ENCODE measurements at places on chromosomes 13 and 19. TPM values are rescaled to one million over a fixed set of nuclear protein-coding genes. Genes with fewer than 3 reads are reported as not detected.
A peak's percentile ranks its signal among the peaks of the same experiment; 100 is the strongest.

DNA sequence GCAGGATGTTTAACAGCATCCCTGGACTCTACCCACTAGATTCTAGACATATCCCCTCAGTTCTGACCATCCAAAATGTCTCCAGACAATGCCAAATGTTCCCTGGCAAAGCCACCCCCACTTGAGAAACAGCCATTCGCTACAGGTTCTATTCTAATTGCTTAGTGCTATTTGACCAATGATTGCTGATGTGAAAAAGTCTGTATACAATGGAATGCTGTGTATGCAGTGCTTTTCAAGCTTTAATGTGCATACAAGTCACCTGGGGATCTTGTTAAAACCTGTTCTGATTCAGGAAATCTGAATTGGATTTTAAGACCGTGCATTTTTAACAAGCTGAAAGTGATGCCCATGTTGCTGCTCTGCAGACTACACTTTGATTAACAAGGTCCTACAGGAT lies 331.8 kb upstream of the KLF12 start:
- H3K4me3 ChIP-seq: no peak overlapping the region
- no peaks in the 10 kb centered on the region for H3K27me3 ChIP-seq
- no peaks in the 10 kb centered on the region for H3K36me3 ChIP-seq
- H3K27ac ChIP-seq: no peak overlapping the region
- DNase-seq: no peak

DNA sequence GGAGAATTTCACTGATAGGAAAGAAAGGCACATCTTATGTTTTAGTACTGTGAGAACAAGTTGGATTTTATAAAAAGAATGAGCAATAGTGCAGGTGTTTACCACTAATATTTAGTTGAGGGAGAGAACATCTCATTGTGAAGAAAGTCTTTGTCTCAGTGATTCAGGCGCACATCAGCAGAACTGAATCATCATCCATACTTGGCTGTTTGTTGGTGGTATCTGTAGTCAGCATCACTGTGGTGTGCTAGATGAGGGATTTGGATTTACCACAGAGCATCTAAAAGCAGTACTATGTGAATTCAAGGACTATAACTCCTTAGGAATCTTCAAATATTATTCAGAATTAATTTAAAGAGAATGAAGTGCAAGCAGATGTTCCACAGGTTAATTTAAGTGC lies 1380.5 kb upstream of the ATXN8OS start:
- H3K36me3 ChIP-seq: no peaks in the 10 kb centered on the region
- H3K27me3 ChIP-seq: no peaks in the 10 kb centered on the region
- DNase-seq: no peak
- no peaks in the 10 kb centered on the region for H3K4me1 ChIP-seq

DNA sequence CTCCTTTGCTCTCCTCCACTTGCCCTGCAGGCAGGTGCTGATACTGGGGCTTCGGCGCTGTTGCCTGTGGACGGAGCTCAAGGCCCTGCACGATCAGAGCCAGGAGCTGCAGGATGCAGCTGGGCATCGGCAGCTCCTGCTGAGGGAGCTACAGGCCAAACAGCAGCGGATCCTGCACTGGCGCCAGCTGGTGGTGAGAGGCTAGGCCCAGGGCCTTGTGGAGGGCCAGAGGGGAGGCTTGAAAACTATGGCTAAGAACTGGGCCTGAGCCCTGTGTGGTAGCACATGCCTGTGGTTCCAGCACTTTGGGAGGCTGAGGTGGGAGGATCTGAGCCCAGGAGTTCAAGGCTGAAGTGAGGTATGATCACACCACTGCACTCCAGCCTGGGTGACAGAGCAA lies 6.3 kb downstream of the HAUS5 start:
- no peaks in the 10 kb centered on the region for H3K4me1 ChIP-seq
- H3K36me3 ChIP-seq: no peaks in the 10 kb centered on the region
- no peak overlapping the region for H3K27ac ChIP-seq
- H3K27me3 ChIP-seq: no peaks in the 10 kb centered on the region
- DNase-seq: no peak

The DPF1 gene
- 0.49 TPM for total RNA-seq

The FREM2 gene
- total RNA-seq: not detected

- H3K4me1 ChIP-seq: peaks cover 15% of the 10 kb centered on the region
- no peaks in the 10 kb centered on the region for H3K36me3 ChIP-seq
- no peak overlapping the region for H3K27ac ChIP-seq
These were observed 38.5 kb downstream of the TPT1 start for GRCh38 chr13:45302507-45302906.

DNA sequence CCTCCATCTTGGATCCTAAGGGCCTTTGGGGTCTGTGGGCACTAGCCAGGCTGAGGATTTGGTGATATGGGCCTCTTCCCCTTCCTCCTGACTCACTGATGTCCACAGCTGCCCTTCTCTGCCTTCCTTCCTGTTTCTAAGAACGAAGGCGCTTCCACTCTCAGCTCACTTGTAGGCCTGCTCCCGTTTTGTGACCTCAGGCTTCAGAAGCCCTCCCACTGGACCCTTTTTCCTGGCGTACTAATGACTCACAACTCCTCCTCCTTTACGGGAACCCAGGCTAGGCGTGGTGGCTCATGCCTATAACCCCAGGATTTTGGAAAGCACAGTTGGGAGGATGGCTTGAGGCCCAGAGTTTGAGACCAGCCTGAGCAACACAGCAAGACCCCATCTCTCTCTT lies 55.6 kb downstream of the TMED1 start:
- no peaks in the 10 kb centered on the region for H3K27me3 ChIP-seq
- H3K36me3 ChIP-seq: peaks cover 93% of the 10 kb centered on the region
- DNase-seq: no peak
- H3K27ac ChIP-seq: peak overlapping the region; percentile 74
- H3K4me1 ChIP-seq: peaks cover 70% of the 10 kb centered on the region
- H3K4me3 ChIP-seq: no peak overlapping the region

- H3K36me3 ChIP-seq: peaks cover 34% of the 10 kb centered on the region
- H3K4me1 ChIP-seq: peaks cover 17% of the 10 kb centered on the region
- peaks cover 6% of the 10 kb centered on the region for H3K27me3 ChIP-seq
- H3K27ac ChIP-seq: no peak overlapping the region
- no peak for DNase-seq
These were observed 13.3 kb upstream of the MISP start for GRCh38 chr19:737591-738093.

DNA sequence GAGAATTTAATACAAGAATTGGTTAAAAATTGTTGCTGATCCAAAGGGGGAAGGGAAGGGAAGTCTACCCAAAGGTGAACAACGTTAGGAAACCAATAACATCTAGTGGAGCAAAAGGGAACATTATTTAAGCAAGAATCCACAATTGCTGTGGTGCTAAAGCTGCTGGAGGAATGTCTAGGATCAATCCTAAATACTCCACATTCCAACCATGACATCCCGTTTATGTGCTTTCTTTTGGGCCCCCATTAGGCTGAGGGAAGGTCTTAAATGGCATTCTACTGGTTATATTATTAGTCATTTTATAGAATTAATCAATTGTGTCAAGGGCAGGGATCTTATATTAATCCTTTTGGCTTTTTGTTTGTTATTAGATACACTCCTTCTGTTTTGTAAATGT lies 39.9 kb upstream of the VWA8 start:
- peaks cover under 1% of the 10 kb centered on the region for H3K4me1 ChIP-seq
- no peak overlapping the region for H3K4me3 ChIP-seq
- H3K27me3 ChIP-seq: no peaks in the 10 kb centered on the region
- H3K36me3 ChIP-seq: no peaks in the 10 kb centered on the region

The DCT gene
- total RNA-seq: 0.16 TPM

DNA sequence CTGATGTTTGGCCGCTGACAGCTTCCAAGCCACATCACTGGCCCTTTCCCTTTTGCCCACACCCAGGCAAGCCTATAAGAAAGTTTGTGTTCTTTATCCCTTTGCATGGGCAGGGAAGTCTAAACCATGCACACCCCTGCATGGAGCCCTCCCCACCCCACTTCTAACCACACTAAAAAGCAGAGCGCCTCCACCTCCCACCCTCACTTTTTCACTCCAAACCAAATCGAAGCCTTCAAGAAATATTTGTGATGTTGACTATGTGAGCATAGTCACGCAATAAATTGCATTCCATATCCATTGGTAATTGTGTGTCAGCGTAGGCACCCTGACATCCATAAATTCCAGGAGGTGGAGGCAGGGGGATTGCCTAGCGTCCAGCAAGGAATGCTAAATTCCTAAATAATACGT lies 104.4 kb upstream of the LSM14A start:
- H3K27me3 ChIP-seq: peaks cover 75% of the 10 kb centered on the region
- no peak overlapping the region for H3K4me3 ChIP-seq
- DNase-seq: no peak

Measured in left ventricle myocardium inferior (tissue), 1 donor.